ENCODE measurements at places on chromosomes 7 and 10.

- no peak for DNase-seq
Observed at GRCh38 chr10:113304726-113305125, 248.1 kb upstream of the HABP2 start.

GRCh38 chr7:142927085-142927745 is 6.3 kb downstream of the TRPV5 start:
- no peak for DNase-seq

GRCh38 chr7:87600130-87601124 is at the start of gene ABCB1:
Gene ABCB1 (minus strand): TSS chr7:87600884. CDS start chr7:87600184, 700 bp downstream.
- DNase-seq, result peak; percentile 55

DNA sequence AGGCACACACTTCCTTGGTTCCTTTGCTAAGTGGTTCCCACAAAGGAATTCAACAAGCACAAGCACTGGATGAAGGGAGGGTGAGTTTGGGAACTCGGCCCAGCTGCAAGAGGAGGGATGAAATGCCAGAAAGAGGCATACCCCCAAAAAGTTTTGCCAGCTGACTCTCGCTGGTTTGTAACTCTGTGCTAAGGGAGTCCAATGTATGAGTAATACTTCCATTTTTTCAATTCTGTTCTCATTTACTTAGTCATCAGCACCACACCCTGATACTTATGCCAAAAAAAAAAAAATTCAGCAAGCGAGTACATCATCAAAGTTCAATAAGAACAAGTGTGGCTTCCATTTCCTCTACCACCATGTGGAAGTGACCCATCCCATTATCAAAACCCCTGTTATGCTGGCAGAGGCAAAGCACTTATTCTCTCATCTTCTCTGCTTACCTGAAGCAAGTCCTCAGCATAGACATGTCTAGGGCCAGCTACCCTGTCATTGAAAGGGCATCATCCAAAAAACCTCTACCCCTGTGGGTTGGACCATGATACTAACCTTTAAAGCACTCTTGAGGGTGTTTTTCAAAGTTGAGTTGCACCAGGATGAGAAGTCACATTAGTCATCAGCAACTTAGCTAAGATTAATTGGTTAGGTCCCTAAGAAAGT is 6.9 kb upstream of the HYCC1 start:
- peak; percentile 17 for DNase-seq

DNA sequence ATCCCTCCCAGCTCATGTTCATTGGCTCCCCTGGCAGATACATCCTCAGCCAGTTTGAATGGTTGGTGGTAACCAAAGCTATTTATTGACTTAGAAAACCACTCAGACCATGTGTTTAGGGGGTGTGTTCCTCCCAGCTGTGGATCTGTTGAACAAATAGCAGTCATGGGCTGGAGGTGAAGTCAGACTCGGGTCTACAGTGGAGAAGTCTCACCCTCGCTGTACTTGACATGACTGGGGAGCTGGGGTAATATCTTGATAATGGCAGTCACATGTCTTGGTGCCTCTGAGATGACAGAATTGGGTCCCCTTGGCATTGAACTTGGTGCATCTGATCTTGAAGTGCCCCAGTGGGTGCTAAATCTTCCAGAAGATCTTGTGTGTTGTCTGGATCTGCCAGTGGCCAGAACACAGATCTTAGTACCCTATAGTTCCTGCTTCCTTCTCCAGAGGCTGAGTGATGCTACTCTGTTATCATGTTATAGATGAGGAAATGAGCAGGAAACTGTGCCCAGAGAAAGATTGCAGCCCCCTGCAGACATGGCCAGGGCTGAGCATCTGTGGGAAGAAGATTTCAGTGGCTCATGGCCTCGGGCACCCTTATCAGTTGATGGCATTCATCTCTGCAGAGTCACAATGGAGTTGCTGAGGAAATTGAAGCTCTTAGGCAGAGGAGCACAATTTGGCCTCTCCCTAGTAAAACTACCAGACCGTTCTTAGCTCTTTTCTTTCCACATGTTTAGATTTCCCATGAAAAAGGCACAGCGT is 50.4 kb downstream of the ADRA2A start:
- no peak for DNase-seq

DNA sequence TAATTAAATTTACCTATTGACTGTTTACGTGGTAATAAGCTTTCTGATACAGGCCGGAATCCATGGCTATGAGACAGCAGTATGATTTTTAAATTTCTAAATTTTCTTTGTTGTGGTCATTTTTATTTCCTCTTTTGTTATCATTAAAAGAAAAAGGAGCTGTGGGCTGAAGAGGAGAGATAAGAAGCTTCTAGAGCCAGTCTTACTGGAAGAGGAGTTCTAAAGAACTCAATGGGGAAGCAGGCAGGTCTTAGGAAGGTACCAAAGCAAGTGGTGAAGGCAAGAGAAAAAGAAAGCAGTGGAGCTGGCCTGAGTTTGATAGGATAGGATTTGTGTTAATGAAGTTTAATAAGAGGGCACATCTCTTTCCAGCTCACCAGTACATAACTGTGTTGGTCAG is 1187.8 kb downstream of the CNTNAP2 start:
- DNase-seq, result no peak

GRCh38 chr7:79786187-79786586 is 332.7 kb upstream of the MAGI2 start:
- DNase-seq, result no peak

DNA sequence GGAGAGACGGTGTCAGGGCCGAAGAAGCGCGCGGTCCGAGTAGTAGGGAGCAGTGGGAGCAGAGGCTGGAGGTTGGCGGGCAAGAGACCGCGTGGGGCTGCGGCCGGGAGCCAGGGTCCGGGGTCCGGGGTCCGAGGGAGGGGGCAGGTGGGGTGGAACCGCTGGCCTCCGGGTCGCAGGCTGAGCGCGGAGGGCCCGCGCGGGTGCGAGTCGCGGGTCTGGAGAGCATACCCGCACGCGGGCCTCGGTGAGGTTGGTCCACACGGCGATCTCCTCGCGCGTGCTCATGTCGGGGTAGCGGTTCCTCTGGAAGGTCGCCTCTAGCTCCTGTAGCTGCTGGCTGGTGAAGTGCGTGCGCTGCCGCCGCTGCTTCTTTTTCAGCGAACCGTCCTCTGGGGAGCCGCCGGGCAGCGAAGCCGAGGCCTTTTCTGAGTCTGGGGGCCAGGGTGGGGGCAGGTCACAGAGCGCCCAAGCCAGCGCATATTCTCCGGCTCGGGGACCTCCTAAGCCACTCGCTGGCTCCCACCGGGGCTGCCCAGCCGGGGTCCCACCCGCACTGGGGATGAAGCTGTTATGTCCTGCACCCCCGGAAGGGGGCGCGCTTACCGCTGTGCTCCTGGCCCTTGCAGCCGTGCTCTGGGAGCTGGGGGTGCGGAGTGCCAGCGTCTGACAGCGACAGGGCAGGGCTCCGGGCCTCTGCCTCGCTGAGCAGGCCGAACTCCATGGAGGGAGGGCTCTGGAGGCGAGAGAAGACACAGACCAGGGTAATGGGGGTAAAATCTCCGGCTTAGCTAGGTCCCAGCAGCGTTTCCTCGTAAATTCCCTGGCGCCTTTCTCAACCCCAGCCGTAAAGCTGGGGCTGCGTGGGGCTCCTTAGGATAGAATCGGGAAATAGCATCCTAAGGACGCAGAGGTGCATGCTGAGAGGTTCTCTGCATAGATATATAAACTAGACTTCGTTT is 5.5 kb downstream of the ELOVL3 start:
- peak; percentile 40 for DNase-seq

DNA sequence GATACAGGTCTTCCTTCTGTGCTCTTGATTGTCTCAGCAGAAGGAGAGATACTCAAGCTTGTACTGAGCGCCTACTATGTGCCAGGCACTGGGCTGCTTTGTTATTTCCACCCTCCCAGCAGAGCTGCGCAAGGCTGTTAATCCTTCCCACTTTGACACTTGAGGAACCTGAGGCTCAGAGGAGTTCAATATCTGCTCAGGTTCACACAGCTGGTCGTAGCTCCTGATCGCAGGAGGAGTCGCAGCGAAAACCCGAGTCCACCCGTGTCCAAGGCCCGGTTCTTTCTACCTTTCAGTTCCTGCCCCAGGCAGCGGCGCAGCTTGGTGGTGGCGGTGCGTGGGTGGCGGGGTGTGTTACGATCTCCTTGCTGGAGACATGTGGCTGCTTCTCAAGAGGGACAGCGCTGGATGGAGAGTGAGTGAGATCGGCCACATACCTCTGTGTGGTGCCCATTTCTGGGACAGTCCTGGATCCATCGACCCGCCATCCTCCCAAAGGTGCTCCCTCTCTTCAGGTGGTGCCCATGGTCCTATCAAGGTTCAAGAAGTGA is 26.5 kb upstream of the SAMD8 start:
- no peak for DNase-seq

- DNase-seq, result no peak
Observed at GRCh38 chr7:29370531-29371314, 176.1 kb downstream of the CHN2 start.

DNA sequence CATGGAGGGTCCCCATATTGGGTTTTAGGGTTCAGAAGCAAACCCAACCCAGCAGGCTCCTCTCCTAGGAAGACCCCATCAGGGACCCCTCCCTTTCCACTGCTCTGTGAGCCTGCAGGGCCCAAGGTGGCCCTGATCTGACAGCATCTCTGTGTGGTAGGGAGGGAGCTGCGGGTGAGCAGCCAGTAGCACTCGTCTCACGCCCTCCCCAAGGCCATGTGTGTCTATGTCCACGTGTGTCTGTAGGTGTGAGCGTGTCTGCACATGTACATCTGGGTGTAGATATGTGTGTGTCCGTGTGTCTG is 103.5 kb upstream of the FAM20C start:
- no peak for DNase-seq

DNA sequence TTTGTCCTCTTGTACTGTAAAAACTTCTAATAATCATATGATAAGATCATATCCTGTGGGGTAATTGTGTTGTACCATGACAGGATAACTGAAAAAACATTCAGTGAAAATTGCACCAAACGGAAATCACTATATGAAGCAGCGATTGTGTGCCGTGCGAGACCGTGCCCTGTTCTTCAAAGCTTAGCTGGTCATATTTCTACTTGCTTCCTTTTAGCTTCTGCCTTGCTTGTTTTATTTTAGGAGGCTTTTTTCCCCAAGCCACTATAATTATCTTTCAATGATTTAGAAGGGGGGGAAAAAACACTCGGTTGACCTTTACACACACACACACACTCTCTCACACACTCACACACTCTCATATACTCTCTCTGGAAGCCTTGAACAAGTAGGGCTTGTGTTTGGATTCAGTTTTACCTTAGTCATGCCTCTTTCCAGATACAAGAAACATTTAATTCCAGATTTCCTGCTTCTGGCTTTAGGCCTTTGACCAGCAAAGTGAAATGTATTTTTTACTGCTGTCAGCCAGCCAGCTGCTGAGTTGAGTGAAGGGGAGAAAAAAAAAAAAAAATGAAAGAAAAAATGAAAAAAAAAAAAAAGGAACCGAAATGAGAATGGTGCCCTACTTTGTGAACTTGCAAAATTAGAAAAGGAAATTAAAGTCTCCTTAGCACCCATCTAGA is 181.4 kb downstream of the ARID5B start:
- DNase-seq, result peak; percentile 61

GRCh38 chr7:25084821-25085220 is 40.2 kb downstream of the CYCS start:
- DNase-seq, result no peak

DNA sequence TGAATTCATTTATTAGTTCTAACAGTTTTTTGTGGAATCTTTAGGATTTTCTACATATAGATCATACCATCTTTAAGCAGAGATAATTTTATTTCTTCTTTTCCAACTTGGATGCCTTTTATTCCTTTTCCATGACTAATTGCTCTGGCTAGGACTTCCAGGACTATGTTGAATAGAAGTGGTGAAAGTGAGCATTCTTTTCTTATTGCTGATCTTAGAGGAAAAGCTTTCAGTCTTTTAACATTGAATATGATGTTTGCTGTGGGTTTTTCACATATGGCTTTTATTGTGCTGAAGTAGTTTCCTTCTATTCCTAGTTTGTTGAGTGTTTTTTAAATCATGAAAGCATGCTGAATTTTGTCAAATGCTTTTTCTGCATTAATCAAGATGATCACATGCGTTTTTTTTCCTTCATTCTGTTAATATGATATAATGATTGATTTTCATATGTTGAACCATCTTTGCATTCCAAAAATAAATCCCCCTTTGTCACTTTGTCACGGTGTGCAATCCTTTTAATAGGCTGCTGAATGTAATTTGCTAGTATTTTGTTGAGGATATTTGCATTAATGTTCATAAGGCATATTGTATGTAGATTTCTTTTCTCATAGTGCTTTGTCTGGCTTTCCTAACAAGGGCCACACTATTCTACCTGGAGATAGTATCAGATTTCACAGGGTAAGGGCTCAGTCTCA is 92.9 kb downstream of the ZNF467 start:
- no peak for DNase-seq

DNA sequence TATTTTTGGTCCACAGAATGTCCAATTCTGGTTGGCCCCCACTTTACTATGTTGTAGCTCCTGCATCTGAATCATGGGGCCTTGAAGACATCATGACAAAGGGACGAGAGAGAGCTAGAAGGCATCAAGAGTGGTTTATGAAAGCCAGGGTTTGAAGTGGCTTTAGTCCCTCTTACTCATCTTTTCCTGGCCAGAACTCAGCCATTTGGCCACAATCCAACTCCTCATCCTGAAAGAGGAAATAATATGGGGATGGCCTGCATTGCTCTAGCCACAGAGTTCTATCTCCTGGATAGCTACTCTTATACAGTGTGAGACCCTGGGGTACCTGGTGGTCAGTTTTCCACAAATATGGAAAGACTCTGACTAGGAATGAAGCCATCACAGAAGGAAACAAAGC is 418.9 kb downstream of the XPNPEP1 start:
- DNase-seq, result no peak

DNA sequence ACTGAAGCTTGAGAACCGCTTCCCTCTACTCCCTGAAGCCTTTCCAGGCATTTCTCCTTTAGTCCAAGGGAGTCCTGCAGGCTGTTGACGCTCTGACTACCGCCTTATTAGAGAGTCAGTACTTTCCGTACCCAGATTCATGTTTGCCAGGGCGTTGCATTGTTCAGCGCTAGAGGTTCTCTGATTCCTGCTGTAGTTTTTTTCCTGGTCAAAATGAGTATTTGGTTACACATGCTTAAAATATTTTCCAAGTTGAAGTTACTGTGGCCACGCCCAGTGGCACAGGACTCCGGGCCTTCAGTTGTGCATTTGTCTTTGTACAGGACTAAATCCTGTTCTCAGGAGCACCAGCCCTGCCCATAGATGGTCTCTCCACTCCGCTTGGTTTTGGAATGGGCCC is 7.9 kb downstream of the MTURN start:
- no peak for DNase-seq

GRCh38 chr7:48180981-48181380 is 9.7 kb downstream of the ABCA13 start:
- DNase-seq, result no peak

DNA sequence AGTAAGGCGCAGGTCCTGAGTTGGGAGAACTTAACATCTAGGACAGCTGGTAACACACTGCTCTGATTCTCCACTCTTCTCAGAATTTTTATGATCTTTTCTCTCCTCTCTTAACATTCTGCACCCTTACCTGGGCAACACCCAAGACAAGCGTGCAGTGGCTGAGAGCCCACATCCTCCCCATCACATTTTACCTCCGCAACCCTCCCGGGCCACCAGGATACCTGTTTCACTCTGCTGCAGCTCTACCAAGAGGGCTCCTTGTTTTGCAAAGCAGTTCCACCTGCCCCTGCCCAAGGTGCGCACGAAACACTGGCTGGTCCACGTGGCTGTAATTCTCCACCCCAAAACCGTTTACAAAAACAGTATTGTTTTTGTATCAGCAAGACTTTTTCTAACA is 81.5 kb downstream of the ITIH5 start:
- no peak for DNase-seq

Measured in CD4-positive, alpha-beta T cell treated with Interleukin-6 at 100 ng/mL for 8 hours (primary cell).